OCI-LY7 (cell line): ENCODE measurements at places on chromosomes 6 and 20.

DNA sequence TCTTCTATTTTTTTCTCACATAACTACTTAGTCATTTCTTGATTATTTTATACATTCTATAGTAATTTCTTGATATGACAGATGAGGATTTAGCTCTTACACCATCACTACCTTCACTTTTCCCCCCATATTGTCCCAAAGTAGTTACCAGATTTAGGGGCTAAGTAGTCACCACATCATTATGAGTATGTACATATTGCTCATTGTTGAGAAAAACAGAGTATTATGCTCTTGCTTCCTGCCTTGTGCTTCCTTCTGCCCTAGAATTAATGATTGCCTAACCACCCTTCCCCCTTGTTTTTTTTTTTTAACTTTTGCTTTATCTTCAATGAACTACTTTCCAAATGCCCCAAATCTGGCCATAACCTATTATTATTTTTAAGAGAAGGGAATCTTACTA lies 6.8 kb upstream of the HLA-B start:
- no peak for DNase-seq

DNA sequence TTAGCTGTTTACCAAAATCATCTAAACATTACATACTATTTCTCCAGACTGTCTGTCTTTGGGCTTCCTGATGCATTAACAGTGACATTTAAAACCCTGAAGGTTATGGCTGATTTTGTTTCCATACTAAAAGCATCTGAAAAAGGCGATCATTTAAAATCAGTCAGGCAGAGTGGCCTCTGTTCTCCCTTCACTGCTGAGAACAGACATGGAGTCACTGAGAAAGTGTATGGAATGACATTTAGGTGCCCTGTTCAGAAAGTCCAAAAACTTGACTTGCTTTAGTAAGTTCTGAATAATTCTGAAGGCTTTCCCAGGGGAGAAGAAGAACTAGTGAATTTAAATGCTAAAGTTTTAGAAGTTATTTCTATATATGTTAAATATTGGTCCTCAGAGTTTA lies 83.0 kb downstream of the MAP7 start:
- DNase-seq, result no peak

DNA sequence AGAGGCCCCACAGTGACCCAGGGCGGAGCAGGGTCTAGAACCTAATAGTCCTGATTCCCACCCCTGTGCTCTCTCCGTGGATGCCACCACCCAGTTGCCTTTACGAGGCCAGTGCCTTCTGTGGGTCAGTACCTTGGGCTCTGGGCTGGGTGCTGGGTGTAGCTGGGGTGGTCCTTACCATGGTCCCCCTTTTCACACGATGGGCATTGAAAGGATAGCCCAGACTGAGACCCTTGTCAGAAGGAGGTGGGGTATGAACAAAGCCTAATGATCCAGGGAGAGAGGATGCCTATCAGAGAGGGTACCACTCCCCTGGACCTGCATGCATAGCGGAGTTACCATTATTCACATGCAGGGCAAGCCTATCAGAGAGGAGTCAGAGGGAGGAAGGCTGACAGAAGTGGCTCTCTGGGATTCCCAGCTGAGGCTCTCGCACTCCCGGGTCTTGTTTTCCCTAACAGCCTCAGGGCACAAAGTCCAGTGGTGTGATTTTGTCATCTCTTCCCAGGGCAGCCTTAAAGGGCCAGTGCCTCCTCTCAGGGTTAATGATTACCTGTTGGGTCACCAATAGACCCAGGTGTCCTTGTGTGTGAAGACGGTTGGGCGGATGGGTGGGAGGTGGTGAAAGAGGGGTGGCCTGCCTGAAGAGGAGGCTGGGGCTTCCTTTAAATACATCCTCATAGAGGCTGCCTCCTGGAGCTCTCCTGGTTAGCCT lies 36.2 kb downstream of the VEGFA start:
- no peak for DNase-seq

DNA sequence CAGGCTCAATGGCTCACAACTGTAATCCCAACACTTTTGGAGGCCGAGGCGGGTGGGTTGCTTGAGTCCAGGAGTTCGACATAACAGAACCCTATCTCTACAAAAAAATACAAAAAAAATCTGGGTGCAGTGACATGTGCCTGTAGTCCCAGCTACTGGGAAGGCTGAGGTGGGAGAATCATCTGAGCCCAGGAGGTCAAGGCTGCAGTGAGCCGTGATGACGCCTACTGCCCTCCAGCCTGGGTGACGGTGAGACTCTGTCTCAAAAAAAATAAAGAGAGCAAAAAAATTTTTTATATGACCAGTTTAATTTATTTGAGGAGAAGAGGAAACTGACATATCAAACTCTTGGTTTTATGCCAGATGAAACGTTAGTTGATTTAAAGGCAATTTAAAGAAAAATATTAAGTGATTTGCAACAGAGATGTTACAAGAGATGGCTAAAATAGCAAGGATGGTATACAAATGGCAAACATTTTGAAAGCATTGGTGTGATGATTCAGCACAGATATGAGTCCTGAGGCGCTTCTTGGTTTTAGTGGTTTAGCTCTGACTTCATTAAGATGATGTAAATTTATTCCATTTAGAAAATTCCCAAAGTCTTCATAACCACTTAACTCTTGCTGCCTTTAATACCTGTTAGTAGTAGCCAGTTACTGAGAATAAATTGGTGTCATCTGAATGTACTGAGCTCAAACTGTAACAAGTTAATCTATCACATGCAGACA lies 17.7 kb downstream of the GTF2H5 start:
- no peak for DNase-seq

GRCh38 chr6:75381877-75382633 lies 97.5 kb upstream of the TMEM30A start:
- DNase-seq, result no peak

DNA sequence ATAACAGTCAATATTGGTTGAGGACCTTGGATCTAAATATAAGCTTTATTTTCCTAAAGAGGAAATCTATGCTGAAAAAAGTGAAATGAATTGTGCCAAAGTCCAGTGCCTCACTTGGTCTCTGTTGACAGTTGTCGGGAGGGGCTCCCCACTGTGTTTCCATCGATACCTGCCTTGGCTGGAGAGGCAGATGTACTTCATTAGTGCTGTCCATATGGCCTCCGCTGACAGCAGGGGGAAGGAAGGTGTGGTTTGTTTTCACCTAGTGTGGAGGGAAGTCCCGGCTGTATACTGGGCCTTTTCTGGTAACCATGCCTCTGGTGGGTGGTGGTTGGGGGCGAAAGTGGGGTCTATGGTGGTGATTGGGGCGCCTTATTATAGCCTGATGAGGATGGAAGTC lies 42.7 kb downstream of the CD2AP start:
- no peak for DNase-seq

GRCh38 chr6:27422651-27423332 lies 34.2 kb downstream of the ZNF391 start:
- no peak for DNase-seq

DNA sequence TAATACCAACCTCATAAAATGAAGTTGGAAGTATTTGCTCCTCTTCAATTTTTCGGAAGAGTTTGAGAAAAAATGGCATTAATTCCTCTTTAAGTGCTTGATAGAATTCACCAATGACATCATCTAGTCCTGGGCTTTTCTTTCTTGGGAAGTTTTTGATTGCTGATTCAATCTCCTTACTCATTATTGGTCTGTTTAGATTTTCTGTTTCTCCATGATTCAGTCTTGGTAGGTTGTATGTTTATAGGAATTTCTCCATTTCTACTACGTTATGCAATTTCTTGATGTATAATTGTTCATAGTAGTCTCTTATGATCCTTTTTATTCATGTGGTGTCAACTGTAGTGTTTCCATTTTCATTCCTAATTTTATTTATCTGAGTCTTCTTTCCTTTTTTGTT lies 176.9 kb upstream of the PRND start:
- no peak for DNase-seq

- DNase-seq, result no peak
Observed at GRCh38 chr6:111536910-111537527, 54.0 kb upstream of the REV3L start.

DNA sequence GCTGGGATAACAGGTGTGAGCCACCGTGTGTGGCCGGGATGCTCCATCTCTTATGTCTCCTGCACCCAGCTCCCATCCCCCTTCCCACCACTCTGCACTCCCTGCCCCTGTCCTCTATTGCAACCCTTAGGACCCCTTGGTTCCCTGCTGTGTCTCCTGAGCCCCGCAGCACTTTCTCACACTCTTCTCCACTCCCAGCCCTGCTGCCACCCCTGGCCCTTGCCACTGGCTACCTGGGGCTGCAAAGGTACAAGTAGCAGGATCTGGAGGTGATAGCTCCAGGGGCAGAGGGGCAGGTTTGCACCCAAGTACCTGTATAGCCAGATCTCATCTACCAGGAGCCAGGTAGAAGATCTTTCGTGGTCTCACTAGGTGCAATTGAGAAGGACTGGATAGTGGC lies 6.6 kb upstream of the CPXM1 start:
- no peak for DNase-seq

DNA sequence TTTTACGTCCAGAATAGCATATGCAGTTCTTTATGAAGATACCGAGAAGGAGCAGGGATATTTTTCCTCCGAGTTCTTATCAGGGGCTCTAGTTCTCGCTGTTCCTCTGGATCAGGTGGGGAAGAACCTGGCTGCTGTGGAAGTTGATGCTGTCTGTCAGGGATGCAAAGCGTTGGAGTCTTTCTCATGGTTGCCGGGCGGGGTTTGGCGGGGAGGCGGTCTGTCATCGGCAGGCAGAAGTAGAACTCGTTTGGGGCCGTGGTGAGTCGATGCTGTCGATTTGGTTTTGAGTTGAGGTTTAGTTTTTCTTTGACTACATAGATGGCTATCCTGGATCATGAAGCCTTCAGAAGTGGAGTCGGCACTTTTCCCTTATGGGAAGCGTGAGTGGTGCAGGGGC lies 691.2 kb downstream of the QKI start:
- DNase-seq, result no peak

GRCh38 chr6:156485150-156485549 lies 292.0 kb upstream of the ARID1B start:
- peak; percentile 59 for DNase-seq

DNA sequence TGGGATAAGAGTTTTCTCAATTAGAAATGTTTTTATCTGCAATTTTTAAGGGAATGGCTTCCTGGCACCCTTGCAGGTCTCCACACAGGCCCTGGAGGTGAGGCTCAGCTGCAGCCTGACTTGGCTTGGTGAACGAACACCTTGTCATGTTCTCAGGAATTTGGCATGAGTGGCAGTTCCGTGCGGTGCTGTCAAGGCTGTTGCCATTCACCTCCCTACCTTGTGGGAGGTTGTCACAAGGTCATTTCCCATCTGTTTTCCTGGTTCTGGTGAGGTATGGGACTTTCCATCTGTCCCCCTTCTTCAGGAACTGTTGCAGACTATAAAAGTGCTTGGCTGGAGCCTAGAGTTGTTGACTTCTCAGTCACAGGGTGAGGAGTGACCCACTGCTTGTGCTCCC lies 82.9 kb downstream of the ELOVL4 start:
- DNase-seq, result no peak

- no peak for DNase-seq
Observed at GRCh38 chr6:153962555-153962954, 76.5 kb upstream of the OPRM1 start.

DNA sequence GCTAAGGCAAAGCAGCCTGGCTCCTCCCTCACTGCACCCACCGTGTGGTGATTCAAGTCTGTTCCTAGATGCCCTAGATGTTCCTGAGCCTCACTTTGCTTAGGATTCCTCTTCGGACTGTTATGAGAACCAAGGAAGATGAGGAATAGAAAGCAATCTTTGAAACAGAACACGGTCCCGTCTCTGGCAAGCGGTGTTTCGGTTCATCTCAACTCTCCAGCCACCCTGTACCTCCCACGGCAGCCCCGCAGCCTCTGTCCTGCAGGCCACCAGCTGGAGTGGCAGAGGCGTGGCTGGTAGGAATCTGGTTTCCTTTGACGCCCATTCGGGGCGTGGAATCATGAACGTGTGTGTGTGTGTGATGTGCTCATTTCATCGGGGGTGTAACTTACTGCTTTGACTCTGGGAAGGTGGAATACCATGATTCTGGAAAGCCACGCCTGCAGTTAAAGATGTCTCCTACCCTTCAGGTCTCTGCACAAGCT lies 21.3 kb downstream of the PDE10A start:
- no peak for DNase-seq

- DNase-seq, result no peak
Observed at GRCh38 chr6:111555036-111555435, 50.6 kb downstream of the TRAF3IP2 start.

GRCh38 chr6:77356821-77357220 lies 106.5 kb downstream of the HTR1B start:
- no peak for DNase-seq

GRCh38 chr6:99138445-99138844 lies 190.7 kb upstream of the FBXL4 start:
- DNase-seq, result no peak

DNA sequence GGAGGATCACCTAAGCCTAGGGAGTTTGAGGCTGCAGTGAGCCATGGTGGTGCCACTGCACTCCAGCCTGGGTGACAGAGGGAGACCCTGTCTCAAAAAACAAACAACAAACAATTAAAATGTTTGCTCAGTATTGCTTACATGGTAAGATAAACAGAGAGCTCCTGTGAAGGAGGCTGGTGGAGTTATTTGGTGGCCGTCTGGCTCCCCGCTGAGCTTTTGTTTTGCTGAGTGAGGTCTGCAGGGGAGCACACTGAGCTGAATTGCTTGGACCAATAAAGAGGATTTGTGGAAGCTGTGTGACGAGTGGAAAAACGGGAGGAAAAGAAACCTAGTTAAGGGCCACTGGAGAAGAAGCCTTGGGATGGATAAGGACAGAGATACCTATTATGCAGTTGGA lies 41.1 kb upstream of the BMP6 start:
- DNase-seq, result no peak

DNA sequence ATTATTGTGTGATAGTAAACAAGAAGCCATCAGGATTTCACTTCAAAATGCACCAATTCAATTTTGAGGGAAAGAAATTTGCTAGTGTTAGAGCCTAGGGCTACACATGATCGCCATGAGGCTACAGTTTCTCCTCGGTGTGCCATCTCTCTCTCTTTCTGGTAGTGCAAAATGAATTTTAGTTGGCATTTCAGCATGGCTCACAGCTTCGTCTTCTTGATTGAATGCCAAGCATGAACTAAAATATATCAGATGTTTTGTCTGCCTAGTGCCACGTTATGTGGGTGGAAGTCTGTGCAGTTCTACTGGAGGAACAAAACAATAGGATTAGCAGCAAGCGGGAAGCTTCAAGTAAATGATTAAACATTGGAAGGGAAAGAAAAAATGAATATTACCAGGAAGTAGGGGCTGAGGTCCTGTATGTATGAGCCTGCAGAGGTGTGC lies 6.8 kb upstream of the MRAP2 start:
- no peak for DNase-seq

DNA sequence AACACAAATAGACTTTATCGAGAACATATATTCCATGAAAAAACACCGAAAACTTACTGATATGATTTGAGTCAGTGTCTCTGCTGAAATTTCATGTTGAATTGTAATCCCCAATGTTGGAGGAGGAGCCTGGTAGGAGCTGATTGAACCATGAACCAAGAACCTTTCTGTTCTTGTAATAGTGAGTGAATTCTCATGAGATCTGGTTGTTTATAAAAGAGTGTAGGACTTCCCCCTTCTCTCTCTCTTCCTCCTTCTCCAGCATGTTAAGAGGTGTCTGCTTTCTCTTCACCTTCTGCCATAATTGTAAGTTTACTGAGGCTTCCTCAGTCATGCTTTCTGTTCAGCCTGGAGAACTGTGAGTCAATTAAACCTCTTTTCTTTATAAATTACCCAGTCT lies 1289.3 kb upstream of the CITED2 start:
- DNase-seq, result peak; percentile 37
